ENCODE measurements at places on chromosomes 13 and 19.

DNA sequence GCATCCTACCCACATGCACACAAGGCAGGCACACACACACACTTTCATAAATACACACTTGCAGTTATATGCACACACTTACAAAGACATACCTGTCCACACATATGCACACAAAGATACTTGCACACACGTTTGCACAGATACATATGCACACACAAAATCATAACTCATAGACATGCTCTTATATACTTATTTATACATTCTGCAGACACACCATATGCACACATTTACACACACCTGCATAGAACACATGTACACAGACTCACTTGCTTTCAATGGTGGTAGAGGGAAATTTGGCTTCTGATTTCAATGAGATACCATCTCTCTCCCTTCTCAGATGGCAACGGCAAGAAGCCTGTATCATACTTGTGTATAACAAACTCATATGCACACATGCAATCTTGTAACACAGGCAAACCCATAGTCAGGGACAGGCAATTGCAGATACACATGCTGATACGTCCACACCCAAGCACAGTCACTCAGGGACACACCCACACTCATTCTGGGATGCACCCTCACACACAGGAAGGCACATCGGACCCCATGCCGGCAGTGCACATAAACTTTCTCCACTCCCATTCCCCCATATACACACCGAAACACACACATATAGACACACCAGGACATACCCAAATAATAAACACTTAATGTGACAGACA, 24.7 kb downstream of the OLFM2 start:
- no peak for DNase-seq

DNA sequence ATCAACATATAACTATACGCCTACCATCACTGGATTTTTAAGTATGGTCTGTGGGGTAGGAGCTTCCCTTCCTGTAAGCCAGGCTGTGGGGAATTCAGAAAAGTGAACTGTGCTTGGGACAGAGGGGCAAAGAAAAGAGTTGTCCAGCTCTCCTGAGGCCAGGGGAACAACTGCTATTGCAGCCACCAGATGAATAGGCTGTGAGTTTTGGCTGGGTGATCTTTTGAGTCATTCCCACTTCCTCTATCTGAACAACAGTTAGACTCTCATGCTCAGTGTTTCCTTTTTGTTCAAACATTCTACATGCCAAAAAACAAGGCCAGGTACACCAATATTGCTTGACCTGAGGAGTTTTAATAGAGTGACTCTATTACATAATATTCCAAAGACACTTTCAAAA, 426.2 kb upstream of the DACH1 start:
- no peak for DNase-seq

GRCh38 chr13:51156648-51157047, 45.6 kb upstream of the C13orf42 start:
- no peak for DNase-seq

DNA sequence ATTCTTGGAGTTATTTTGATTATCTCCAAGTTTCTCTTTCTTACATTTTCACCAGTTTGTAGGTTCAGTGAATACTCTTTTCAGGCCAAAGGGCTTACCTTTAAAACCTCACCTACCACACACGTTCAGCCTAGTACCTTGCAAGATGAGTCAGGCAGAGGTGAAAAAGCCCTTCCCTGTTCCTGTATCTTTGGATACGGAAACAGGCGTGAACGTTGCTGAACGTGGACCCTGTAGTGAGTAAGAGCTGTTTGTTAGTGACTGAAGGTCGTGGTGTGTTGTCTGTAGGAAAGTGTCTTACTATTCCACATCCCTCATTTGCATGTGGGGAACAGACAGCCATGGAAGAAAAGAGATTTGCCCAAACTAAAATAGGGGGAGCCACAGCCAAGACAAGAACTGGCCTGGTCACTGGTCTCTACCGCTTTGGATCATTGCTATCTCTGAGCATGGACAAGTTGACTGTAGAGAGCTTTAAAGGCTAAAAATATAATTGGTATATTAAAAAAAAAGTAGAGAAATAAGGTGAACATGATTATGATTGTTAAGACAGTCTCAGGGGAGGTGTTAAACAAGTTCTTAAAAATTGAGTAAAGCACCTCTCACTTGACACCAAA, 3.5 kb downstream of the CEBPG start:
- DNase-seq, result no peak

DNA sequence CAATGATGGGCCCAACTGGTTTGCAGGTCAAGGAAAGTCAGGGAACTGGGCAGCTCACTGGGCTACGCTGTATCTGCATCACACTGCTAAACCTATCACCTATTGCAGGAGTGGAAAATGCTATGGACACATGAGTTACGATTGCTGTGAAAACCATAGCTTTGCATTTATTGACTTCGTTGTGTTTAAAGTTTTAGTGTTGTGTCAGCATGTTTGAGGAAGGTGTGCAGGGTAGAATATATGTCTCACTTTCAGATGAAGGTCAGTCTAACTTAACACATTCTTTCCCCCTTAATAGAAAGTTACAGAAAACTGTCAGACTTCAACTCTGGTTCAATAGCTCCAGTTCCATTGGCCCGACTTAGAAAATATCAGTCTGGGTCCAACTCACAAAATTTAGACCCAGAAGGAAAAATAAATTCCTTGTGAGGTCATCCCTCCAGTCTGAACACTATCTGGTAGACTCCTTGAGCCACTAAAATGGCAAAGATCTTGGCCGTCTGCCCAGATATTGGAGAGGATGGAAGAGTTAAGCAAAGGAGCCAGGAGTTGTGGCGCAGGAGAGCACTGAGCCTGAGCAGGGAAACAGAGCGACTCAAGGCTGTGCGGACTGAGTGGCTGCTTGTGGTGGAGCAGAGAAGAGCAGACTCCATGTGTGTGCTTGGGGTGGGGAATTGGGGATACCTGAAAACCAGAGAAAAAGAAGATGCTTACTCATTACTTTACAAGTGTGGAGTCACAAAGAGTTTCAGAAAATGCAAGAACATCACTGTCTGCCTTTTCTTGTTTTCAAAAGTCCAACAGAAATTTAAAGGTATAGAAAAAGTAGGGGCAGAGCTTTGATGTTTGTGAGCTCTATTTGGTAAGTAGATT, 518.5 kb downstream of the FGF9 start:
- DNase-seq, result peak; percentile 11

GRCh38 chr13:80132741-80133601, 208.0 kb downstream of the SPRY2 start:
- DNase-seq, result no peak

GRCh38 chr19:35990156-35990555, 4.8 kb upstream of the SDHAF1 start:
- no peak for DNase-seq

GRCh38 chr19:38247734-38248268, 8.4 kb downstream of the PPP1R14A start:
- DNase-seq, result peak; percentile 39

DNA sequence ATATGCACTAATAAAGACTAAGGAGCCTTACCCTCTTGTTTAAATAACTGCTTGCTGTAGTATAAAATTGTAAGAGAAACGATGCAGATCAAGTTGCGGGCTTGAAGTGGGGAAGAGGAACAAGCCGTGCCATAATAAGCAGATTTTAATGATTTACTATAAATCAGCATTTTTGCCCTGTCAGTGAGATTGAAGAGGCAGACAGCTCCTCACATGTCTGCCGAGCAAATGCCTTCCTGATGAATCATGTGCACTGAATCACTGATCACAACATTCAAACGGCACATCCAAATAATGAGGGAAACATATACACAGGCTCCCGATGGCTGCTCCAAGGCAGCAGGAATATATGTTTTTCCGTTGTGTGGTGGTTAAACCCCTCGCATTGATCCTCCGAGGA, 282.9 kb downstream of the TSHZ3 start:
- peak; percentile 80 for DNase-seq

GRCh38 chr19:7441468-7442146, 47.2 kb downstream of the PEX11G start:
- no peak for DNase-seq

GRCh38 chr19:919199-920050, 2.3 kb downstream of the KISS1R start:
- no peak for DNase-seq

- DNase-seq, result no peak
These were observed 20.8 kb downstream of the DOT1L start for GRCh38 chr19:2184422-2184975.

DNA sequence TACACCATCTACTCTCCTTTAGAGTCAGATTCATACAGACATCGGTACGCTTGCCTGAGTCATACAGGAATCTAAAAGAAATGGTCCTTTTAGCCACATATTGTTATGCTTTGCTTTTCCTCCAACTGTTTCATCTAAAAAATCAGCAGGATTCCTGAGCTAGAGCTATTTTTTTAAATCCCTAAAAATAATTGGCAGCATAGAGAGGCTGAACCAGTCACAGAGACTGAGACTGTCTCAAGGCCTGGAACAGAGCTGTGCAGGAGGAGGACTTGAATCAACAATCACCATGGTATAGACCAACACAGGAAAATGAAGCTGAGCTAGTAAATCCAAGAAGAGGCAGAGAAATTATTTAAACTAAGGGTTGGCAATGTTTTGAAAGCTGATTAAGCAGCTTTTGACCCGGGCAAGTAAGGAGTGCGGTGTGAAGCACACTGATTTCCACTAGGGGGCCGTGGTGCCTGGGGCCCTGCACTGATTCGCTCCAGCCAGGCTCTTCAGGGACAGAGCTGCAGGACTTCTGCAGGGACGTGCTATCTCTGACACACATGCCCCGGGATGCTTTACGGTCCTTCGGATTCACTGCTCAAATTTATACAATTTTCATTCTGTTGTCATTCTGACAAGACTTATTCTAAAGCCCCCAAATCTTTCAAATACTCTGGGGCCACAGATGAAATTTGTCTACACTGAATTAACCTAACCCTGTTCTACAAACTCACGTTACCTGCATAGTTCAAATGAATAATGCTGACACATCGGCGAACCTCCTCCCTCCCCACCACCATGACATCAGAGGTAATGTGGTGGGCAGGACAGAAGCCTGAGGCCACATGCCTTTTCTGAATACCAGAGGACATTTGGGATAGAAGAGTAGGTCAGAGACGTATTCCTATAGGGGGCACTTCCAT, 87.6 kb upstream of the SLC15A1 start:
- DNase-seq, result peak; percentile 62

- no peak for DNase-seq
These were observed 21.7 kb upstream of the RNF17 start for GRCh38 chr13:24742294-24742693.

GRCh38 chr13:96728463-96728862, 265.8 kb downstream of the OXGR1 start:
- no peak for DNase-seq

DNA sequence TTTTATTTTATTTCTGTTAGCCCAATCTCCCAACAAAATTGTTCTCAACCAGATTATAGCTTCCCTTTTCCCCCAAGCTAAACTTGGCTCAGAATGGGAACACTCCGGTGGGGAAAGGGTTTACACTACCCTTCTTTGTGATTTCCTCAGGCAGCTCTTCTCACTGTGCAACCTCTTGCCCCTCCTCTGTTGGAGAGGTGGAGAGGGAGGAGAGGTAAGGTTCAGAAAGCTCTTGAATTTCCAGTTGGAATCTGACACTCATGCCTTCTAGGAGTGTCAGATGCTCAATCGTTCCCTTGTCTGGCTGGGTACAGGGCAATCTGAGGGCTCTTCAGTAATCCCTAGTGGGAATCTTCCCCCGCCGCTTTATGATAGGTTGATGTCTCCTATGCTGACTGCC, 486.1 kb upstream of the KLF12 start:
- no peak for DNase-seq

GRCh38 chr19:1856698-1857603, 6.4 kb downstream of the KLF16 start:
- DNase-seq, result no peak

DNA sequence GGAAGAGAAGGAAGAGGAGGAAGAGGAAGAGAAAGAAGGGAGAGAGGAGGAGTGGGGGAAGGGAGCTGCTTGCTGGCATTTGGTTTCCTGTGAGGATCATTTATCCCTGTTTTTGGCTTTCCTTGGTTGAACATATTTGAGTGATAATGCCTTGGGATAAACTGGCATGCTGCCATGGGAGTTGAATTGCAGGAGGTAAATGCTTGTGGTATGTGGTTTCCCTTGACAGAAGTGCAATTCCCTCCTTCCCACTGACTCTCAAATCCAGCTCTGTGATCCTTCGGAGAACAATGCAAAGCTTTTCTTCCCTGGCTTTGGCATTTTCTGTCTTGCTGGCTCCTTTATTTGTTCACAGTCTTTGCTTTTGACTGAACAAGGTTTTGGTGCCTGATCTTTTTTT, 27.2 kb upstream of the CBY2 start:
- peak; percentile 77 for DNase-seq

DNA sequence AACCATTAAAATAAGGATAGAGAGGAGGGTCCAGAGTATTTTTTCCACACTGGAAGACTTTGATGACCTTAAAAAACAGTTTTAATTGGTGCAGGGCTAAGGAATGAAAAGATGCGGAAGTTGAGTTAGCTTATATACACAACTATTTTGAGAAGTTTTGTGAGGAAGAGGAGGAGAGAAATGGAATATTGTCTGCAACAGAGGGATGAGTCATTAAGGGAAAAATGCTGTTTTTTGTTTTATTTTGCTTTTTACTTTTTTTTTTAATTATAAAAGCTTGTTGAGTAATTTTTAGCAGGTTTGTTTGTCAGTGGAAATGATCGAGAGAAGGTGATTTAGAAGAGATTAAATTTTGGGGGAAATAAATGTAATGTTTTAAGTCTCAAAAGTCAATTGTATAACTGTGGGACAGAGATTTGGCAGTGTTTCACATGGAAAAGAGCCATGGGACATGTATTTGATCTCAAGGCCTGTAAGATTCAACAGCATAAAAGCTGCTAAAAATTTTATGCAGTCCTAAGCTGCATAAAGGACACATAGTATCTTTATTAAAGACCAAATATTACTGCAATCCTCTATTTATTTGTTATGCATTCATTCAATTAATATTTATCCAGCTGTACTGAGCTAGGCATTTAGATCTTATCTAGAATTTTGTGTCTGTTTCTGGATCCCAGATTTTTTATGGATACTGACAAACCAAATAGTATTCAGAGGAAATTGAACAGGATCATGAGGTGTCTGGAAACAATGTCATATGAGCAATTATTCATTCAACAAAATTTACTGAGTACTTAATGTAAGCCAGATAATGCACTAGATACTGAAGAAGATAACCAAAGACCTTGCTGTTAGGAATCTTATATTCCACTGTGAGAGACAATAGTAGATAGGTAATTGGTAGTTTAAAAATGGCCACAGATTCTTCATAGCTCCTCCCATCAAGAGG, 72.7 kb downstream of the DNAJC15 start:
- DNase-seq, result no peak

- DNase-seq, result no peak
These were observed 22.3 kb downstream of the SACS start for GRCh38 chr13:23411220-23411619.

DNA sequence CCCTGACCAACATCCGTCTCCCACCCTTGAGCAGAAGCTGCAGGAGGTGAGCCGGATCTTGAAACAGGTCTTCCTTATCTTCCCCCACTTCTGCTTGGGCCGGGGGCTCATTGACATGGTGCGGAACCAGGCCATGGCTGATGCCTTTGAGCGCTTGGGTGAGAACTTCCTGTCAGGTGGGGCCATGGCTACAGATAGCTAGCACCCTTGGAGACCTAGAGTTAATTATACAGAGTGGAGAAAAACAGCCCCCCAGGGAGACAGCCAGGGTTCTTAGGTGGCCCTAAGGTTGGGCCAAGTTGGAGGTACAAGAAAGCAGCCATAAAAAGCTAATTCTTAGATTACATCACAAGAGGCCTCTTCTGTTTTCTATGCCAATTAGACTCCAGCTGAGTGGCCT, 8.9 kb upstream of the ARHGAP45 start:
- DNase-seq, result no peak

GRCh38 chr13:92994056-92994455, 232.6 kb upstream of the GPC6 start:
- no peak for DNase-seq

GRCh38 chr19:2234996-2235380, 1.1 kb downstream of the PLEKHJ1 start:
- no peak for DNase-seq

Measured in MG63 (cell line).